ENCODE measurements at places on chromosomes 6 and 20.

- DNase-seq = peak; percentile 88
Measured at GRCh38 chr6:139291813-139292619, at the start of gene TXLNB. Gene TXLNB, minus strand, starts transcription at chr6:139291998. Its CDS starts 3,099 bp downstream, at chr6:139288899.

DNA sequence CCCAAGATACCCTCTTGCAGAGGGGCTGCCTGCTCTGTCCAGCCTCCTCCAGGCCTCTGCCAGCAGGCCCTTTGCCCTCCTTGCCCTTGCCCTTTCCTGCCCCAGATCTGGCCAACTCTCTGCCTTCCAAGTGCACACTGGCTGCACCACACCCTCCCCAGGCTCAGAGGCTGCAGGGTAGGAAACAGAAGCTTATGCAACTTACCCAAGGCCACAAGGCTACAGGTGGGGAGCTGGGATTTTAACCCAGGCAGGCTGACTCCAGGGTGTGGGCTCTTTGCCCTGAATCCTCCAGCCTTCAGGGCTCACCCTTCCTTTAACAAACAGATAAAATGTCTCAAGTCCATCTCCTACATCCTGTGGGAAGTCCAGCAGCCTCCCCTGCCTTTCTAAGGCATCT is 14.5 kb upstream of the TRAF3IP2 start:
- no peak for DNase-seq

DNA sequence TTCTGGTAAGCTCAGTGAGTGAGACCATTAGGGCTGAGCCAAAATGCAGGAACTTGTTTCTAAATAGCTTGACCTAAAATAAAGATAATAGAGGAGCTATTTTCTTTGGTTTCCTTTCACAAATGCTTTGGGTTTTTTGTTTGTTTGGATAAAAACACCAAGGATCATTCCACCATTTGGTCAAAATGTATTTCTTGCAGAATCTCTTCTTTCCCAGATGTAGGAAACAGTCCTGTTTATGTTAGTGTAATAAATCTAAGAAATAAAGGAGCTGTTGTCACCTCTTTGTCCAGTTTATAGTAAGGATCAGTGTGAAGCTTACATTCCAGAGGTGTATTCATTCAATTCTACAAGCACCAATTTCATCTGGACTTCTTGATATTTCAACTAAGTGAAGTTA is 297.8 kb downstream of the GJA1 start:
- no peak for DNase-seq

GRCh38 chr6:65790666-65791065 is 83.6 kb upstream of the EYS start:
- DNase-seq = no peak

DNA sequence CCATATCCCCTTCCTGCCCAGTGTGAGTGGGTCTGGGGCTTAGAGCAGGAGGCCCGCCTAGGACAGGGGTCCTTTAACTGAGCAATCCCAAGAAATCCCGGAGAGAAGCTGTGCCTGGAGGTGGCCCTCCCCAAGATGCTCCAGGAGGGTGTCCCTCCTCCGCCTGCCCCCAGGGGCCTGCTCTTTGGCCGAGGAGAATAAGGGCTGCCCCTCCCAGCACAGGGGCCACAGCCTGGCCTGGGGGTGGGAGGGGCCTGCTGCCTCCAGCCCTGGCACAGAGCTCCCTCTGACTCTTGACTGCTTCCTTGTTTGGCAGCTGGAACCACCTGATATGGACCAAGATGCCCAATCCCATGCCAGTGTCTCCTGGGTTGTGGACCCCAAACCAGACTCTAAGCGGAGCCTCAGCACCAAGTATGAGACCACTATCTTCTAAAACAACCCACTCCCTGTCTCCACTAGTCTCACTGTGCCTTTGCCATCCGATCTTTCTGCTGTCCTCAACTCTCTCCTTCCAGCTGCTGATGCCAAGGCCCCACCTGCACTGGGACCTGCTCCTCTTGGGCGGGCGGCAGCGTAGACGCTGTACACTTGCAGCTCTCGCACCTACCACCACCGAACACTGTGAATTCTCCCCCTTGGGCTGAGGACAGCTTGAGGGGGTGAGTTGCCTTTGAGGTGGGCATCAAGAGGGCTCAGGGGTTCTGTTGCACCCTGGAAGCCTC is 54.3 kb downstream of the TCP11 start:
- DNase-seq = no peak

GRCh38 chr6:17446713-17447112 is 53.3 kb downstream of the CAP2 start:
- no peak for DNase-seq

DNA sequence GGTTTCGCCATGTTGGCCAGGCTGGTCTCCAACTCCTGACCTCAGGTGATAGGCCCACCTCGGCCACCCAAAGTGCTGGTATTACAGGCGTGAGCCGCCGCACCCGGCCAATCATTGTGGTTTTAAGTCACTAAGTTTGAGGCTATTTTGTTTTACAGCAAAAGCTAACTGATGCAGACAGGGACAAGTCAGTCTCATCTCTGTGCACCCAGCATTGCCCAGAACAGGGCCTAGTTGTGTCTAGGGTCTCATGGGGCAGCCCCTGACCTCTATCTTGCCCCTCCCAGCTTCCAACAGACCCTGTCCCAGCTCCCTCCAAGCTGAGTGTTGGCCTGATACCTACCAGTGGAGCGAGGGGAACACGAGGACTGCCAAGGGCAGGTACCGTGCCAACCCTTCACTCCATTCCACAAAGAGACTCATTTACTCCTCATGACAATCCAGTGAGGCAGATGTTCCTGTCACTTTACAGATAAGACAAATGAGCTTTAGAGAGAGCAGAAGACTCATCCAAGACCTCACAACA is 8.9 kb upstream of the RBCK1 start:
- no peak for DNase-seq

DNA sequence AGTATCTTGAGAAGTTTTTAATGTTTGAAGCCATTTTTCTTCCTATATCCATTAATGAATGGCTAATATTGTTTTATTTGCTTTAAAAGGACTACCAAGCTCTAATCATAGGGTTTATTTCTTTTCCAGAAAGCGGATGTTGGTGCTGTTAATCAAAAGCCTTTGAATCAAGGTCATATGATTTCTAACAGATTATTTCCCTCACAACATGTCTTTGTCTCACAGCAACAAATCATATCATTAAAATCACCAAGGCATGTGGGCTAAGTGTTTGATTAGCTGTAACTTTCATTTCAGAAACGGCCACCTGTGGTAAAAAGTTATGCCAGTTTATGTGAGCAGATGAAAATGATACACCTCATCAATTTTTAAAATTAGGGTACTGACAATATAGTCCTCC is 21.7 kb downstream of the TRAF3IP2 start:
- DNase-seq = no peak

- no peak for DNase-seq
Measured at GRCh38 chr20:13425381-13426135, 204.5 kb downstream of the ISM1 start.

- DNase-seq = no peak
Measured at GRCh38 chr6:41663568-41663967, 25.3 kb downstream of the MDFI start.

- DNase-seq = no peak
Measured at GRCh38 chr20:56625837-56626236, 3.3 kb upstream of the TFAP2C start.

- DNase-seq = no peak
Measured at GRCh38 chr6:105645958-105646357, 243.1 kb upstream of the PREP start.

- no peak for DNase-seq
Measured at GRCh38 chr20:11989018-11989771, 71.5 kb downstream of the BTBD3 start.

GRCh38 chr6:121711472-121711871 is 276.0 kb downstream of the GJA1 start:
- no peak for DNase-seq

GRCh38 chr6:3211681-3212080 is 15.8 kb downstream of the TUBB2B start:
- no peak for DNase-seq

GRCh38 chr20:49587111-49587570 is 19.2 kb upstream of the PTGIS start:
- DNase-seq = no peak

DNA sequence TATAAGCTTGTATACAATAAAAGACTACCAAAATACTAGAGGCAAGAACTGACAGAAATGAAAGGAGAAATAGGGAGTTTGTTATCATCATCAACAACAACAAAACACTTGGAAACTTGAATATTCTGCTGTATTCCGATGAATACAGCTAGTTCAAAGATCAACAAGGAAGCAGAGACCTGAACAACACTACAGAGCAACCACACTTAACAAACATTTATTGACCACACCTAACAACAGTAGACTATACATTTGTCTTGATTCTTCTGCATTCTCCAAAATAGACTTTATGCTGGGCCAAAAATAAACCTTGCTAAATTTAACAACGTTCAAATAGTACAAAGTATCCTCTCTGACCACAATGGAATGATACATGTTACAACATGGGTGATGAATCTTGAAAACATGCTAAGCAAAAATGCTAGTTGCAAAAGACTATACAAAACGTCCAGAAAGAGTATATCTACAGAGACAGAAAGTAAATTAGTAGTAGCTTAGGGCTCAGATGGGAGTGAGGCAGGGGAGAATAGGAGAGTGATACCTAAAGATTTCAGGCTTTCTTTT is 39.1 kb upstream of the PAK5 start:
- DNase-seq = no peak

DNA sequence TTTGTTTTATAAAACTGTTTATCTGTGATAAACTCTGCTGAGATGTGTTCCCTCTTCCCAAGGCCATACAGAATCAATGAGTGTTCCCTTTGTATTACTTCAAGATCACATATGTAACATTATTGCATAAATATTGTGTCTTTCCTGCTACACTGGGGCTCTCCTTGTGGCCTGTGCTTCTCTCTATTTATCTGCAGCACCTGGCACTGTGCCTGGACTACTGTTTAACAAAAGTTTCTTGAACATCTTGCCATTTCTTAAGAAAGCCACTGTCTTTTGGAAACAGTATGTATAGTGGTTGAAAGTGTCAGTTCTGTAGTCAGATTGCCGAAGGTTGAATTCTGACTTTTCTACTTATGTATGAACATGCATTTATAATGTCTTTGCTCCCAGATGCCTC is 169.0 kb upstream of the SCGN start:
- no peak for DNase-seq

DNA sequence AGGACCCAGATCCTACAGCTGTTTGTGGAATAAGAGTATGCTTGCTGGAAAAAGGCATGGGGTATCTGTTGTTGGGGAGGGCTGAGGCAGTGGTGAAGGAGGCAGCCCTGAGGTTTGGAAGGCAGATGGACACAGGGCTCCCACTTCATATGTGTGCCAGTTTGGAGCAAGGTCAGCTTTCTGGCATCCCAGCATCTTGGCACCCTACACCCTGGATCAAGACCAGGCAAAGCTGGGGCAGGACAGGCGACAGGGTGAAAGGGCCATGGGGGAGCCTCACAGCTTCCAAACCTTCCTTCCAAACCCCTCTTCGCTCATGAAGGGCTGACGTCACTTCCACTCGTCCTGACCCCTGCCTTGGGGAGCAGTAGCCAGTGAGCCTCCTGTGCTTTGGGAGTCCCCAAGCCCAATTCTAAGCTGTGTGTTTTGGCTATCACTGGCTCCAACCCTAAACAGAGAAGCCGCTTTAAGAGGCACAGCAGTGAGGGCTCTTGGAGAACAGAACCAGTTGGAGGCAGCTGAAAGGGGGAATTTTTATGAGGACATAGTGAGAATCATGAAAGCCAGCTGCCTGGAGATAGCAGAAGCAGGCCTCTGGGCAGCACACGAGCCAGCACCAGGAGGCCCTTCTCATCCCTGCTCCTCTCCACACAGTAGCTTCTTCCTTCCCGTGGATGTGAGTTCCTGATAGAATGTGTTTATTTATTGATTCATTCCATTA is 448.6 kb upstream of the CDH4 start:
- DNase-seq = no peak

DNA sequence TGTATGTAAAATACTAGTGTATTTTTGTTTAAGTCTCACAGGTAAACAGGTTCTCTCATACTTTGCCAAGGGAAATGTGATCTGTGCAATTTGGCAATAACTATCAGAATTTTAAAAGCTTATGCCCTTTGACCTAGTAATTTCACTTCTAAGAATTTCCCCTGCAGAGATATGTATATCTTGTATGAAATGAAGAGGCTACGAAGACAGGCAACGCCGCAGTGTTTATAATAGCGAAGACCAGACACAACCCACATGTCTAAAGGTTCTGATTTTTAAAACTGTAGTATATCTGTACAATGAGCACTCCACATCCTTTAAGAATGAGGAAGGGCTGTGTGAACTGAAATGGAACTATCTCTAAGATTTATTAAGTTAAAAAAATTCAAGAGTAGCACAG is 7.5 kb downstream of the TRAF3IP2 start:
- DNase-seq = no peak

- no peak for DNase-seq
Measured at GRCh38 chr6:125910527-125910926, 46.0 kb upstream of the HINT3 start.

DNA sequence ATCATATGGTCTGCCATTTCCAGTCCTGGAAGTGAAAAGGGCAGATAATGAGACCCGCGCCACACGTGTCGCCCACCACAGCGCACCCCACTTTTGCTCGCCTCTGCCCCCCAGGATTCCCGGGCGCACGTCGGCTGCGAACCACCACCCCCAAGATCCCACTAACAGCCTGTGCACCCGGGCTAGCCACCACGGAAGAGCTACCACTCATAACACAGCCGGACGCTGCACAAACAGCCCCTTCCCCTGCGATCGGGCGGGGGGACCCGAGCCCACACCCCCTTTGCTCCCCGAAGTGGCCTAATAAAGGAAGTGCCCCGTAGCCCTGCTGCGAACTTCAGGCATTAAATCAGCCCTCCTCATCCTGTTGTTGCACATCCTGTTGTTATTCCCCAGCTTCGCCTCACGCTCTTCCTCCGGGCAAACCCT is 506 bp downstream of the CITED2 start:
- no peak for DNase-seq

DNA sequence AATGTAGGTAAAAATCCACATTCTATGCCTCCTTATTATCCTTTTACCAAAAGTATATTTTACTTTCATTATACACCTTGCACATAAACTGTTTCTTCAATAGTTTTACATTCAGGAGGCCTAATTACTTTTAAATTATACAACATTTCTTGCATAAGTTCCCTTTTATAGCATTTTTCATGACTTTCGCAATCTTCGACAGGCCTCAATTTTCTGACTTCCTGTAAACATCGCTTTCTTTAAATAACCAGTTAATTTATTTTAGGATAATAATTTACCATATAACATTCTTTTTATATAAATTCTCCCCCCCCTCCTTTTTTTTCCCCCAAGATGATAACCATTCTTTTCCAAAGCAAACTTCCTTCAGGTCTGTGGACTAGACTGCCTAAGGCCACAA is 9.2 kb downstream of the SLC35A1 start:
- no peak for DNase-seq

DNA sequence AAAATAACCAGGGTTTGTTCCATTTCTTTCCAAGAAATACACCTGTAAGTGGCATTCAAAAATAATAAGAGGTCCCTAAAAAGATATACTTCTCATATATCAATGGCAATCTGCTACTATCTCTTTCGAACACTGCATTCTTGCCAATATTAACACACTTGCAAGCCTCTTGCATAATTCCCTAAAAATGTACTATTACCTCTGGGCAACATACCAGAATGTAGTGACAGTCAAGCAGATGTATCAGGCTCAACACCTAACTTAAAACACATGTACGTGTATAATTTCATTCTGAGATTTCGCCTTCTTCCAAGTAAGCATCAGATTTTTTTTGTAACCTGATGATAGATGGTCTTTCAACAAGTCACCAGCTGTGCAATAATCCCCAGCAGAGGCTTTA is 3.4 kb downstream of the CBLN4 start:
- no peak for DNase-seq

- no peak for DNase-seq
Measured at GRCh38 chr6:91020744-91021143, 433.9 kb upstream of the MAP3K7 start.
